G401 (cell line): ENCODE measurements at places on chromosomes 7 and 10.

- no peak for DNase-seq
Observed at GRCh38 chr7:57443567-57443966, 6.4 kb upstream of the ZNF716 start.

DNA sequence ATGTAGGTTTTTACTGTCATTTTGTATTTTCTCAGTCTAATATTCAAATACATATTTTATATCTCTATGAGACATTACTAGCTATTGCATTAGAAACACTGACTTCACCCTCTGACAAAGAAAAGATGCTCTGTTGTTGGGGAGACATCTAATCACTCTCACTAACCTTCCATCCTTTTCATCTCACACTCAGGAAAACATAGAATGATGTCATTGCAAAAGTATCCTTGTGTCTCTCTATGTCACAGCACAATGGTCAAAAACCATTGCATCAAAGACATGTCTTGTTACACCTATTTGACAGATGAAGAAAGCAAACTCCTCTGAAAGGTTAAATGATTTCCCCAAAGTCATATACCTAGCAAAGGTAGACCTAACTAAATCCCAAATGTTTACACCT, 231.3 kb upstream of the PTN start:
- no peak for DNase-seq

GRCh38 chr7:46554688-46555422, 633.8 kb upstream of the IGFBP3 start:
- DNase-seq: no peak

DNA sequence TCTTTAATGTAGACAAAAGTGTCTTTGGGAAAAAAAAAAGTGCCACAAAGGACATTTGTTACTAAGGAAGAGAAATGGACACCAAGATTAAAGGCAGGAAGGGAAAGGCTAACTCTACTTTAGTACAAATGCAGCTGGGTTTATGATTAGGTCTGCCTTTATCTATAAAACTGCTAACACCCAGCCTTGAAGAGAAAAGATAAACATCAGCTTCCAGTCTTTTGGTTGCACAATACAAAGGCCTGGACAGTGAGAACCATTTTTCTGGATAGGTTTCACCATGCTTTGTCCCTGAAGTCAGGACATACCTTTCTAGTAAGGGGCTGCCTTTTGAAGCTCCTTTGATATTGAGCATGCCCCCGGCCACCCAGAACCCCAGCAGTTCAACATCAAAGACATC, 45.1 kb downstream of the ZNF248 start:
- no peak for DNase-seq

- no peak for DNase-seq
Observed at GRCh38 chr7:135755351-135755753, 6.7 kb upstream of the FAM180A start.

- no peak for DNase-seq
Observed at GRCh38 chr7:70032649-70033048, 434.4 kb downstream of the AUTS2 start.

DNA sequence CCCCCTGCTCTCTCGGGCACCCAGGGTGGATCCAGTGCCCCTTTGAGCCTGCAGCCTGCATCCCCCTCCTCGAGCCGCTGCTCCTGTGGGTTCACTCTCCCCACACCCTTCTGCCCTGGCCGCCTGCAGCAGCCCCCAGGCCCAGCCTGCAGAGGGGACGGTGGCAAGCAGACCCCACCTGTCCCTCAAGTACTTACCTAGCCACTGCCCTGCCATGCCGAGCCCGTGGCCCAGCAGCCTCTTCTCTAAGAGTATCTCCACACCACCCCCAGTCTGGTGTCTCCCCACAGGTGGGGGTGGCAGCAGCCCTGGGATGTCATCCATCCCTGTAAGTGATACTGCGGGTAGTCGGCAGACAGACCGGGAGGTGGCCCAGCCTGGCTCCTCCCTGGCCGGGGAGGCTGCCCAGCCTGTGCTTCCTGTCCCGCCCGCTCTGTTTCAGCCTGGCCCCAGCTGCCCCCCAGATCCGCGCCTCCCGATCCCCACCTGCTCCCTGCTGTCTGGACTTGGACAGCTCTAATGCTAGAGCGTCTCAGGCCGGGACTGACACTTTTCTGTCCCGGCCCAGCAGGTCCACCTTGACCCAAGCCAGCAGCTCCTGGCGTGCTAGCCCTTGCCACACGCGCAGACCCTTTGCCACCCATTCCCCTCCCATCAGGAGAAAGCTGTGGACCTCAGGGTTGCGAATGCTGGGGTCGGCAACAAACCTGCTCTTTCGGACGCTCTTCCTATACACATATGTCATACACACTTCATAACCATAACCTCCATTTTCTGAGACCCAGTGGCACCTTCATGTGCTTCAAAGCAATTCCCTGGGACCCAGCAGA, 25.0 kb downstream of the YKT6 start:
- peak; percentile 72 for DNase-seq

DNA sequence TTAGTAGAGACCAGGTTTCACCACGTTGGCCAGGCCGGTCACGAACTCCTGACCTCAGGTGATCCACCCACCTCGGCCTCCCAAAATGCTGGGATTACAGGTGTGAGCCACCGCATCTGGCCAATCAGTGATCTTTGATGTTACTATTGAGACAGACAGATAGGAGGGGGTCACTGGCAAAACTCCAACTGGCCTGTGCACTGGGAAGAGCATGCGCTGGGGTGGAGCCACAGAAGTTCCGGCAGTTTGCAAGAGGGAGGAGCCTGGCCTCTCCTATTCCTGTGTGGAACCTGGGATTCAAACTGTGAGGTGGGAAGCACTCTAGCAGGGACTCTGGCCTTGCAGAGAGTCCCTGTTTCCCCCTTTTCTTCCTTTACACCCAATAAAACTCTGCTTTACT, 60.7 kb downstream of the NEBL start:
- no peak for DNase-seq

DNA sequence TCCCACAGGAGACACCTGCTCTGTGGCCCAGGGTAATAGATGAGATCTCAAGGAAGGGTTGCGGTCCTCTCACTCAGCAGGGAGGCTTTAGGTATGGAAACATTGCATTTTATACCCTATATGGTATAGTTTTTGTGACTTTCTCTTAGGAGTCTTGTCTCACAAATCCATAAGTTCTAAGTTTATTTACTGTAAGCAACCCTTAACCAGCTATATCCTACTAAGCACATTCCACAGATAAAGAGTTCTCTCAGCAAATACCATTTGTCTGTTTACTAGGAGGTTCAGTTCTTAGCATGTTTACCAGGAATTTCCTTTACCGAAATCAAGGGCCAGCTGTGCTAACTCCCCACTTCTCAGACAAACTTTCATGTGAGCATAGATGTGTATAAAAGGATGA, 66.9 kb downstream of the ANLN start:
- no peak for DNase-seq

DNA sequence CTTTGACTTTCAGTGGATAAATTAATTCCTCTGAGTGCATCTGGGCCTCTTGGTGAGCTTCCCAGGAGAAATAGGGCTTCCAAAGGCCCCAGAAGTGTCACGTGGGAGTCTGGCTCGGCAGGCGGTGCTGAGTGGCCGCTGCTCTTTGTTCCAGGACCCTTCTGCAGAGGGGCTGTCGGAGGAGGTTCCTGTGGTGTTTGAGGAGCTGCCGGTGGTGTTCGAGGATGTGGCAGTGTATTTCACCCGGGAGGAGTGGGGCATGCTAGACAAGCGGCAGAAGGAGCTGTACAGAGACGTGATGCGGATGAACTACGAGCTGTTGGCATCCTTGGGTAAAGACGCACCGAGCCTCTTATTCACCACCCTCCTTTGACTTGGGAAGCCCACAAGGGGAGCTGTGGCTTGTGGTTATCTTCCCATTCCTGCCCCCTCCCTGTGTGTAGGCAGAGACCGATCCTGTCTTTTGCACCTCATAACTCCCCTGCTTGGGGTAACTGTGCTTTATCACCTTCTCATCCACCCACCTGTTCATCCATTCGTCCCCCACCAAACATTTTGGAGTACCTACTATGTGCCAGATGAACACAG, 11.9 kb downstream of the ZNF862 start:
- DNase-seq: no peak

GRCh38 chr7:7226407-7226806, 44.1 kb downstream of the C1GALT1 start:
- no peak for DNase-seq

- DNase-seq: peak; percentile 79
Observed at GRCh38 chr10:122188706-122189105, 82.4 kb upstream of the BTBD16 start.

DNA sequence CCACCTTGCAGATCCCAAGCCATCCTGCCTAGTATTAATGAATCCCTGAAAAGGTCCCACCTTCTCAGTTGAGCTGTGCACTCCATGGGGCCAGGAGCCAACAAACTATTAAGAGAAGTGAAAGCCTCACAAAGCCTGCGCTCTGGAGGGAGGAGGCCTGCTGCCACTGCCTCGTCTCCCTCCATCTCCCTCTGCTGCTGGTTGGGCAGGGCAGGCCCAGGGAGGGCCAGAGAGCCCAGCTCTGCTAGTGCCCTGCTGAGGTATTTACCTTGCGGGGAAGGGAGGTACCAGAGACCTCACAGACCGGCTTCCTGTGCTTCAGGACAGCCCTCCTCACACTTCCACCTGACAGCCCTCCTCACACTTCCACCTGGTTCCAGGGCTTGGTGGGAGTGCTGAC, 171.5 kb downstream of the SH3PXD2A start:
- DNase-seq: no peak

DNA sequence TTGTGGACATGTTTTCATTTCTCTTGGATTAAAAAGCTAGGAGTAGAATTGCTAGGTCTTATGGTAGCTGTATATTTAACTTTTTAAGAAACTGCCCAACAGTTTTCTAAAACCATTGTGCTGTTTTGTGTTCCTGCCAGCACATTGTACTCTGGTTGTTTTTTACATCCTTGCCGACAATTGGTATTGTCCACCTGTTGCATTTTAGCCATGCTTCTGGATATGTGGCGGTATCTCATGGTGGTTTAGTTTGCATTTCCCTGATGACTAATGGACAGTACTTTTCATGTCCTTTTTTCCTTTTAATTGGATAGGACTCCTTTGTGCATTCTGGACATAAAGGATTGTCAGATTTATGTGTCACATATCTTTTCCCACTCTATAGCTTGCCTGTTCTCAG, 45.5 kb downstream of the STK17A start:
- DNase-seq: no peak

DNA sequence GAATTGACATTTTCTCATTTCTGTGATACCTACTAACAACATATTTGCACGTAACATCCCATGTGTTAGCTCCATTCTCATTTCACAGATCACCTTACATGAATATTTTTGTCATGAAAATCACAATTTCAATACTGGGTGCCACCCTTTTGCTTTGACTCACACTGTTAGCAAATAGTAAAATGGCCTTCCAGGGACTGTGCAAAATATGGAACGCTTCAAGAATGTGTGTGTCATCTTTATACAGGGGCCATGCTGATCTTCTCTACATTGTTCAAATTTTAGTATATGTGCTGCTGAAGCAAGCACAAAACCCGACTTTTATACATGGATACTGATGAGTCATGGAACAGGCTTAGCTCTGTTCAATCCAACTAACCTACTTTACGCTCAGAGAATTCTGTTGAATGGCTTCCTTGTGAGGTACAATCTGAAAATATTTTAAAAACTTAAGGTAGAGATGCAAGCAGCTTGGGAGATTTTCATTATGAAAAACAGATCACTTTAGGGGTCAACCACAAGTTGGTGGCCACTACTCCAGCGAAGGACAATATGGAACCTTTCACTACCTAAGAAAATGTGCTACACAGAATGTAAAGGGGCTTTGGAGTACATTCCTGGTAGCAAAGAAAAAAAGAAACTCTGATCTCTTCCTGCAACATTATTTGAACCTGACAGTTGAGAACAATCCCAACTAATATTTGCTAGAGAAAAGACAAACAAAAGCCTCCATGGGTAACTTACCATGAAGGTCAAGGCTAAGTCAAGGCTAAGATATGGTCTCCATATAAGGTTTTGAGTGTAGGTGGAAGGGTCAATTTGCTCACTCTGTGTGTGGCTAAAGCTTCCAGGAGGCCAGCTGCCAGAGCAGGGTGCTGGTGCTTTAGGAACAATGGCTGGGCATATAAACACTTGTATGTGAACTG, 11.9 kb downstream of the ANKRD26 start:
- DNase-seq: no peak

DNA sequence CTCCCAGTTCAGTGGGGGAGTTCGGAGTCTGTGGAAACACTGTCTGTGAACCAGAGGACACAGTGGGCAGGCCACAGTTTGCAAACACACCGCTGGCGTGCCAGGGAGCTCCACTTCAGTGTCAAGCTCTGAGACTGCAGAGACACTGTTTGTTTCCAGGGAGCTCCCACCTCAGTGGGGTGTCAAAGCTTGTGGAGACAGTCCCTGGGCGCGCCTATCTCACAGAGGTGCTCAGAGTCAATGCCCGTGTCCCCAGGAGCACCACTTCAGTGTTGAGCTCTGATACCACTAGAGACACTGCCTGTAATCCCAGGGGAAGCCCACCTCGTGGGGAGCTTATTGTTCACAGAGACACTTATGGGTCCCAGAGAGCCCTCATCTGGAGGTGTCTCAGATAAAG, 4.3 kb downstream of the MYO1G start:
- no peak for DNase-seq

DNA sequence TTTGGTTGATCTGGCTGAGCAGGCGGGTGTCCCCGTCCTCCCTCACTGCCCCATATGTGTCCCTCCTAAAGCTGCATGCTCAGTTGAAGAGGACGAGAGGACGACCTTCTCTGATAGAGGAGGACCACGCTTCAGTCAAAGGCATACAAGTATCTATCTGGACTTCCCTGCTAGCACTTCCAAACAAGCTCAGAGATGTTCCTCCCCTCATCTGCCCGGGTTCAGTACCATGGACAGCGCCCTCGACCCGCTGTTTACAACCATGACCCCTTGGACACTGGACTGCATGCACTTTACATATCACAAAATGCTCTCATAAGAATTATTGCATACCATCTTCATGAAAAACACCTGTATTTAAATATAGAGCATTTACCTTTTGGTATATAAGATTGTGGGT, 26.9 kb upstream of the TRIM56 start:
- peak; percentile 8 for DNase-seq

DNA sequence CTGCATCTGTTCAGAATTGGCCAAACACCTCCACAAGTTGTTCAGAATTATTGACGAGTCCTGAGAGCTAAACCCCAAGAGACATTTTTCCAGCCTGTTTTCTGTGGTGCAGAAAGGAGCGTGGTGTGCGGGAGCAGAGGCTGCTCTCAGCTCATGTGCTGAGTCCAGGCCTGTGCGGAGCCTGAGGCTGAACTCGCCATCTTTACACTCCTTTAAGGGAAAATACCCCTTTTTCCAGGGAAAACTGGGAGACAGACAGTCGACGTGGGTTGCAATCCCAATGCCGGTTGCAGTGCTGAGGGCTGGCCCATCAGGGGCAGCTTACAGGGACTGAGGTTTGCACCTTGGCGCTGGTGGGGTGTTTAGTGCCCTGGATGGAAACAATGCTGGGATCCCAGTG, 112.2 kb downstream of the ADARB2 start:
- no peak for DNase-seq

DNA sequence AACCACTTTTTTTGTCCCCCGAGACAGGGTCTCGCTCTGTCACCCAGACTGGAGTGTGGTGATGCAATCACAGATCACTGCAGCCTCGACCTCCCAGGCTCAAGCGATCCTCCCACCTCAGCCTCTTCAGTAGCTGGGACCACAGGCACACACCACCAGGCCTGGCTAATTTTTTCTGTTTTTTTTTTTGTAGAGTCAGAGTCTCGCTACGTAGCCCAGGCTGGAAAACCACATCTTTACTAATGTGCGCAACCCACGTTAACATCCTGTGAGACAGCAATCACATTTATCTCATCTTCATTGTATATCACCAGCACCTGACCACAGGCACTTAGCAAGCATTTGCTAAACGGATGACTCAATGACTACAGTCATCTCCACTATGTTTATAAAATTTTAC, 77.8 kb upstream of the ATP6V0A4 start:
- DNase-seq: no peak

- peak; percentile 58 for DNase-seq
Observed at GRCh38 chr7:76149847-76150691, 51.6 kb upstream of the SRRM3 start.
